Activated naive CD4-positive, alpha-beta T cell (primary cell): ENCODE measurements at places on chromosomes 1 and 21.

DNA sequence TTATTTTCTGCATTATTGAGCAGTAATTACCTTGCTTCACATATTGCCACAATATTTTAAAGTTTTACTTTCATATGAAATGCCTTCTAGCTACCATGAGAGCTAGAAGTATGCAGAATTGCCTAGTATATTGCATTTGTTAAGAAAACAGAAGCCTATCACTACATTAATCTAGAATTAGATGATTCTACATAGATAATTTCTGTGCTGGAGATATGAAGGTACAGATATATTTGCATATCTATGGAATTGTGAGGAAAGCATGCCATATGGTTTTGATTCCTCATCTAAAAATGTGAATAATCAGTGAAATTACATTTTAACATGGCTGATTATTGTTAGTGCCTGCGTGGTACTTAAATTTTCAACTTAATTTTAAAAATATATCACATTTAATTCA, 1418.3 kb downstream of the NCAM2 start:
- DNase-seq: no peak

GRCh38 chr1:61807606-61808140, 65.4 kb downstream of the PATJ start:
- no peak for DNase-seq

- DNase-seq: no peak
Measured at GRCh38 chr1:101216623-101217022, 20.2 kb upstream of the S1PR1 start.

- DNase-seq: no peak
Measured at GRCh38 chr1:17342014-17342441, 30.0 kb upstream of the PADI6 start.

- no peak for DNase-seq
Measured at GRCh38 chr1:12703821-12704451, 12.0 kb upstream of the AADACL3 start.

DNA sequence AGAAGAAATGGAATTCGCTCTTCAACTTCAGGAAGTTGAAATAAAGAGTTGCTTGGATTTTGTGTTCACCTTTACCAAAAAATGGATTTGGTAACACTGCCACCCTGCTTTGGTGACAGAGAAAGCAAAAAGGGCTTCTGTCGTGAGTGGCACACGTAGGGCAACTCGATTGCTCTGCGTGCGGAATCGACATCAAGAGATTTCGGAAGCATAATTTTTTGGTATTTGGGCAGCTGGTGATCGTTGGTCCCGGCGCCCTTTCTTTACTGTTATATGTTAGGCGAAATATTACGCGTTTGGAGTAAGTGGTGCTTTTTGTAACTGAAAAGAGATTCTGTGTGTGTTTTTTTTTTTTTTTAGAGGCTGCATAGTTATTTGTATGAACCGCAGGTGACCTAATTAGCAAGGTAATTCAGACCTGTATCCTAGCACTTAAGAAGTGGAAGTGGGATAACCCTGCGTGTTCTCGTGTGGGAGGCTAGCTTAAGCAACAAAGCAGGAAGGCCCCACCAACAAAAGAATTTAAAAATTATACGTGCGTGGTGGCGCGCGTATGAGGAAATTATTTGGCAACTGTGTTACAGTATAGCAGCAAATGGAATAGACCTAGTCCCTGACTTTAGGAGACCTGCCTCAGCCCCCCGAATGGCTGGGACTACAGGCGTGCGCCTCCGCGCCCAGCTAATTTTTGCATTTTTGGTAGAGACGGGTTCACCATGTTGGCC, at the start of gene RNU11:
RNU11 (plus strand) TSS at position 127 of the 725 bp plus-strand sequence.
- DNase-seq: peak; percentile 89

- DNase-seq: peak; percentile 41
Measured at GRCh38 chr1:201019321-201019977, 4.1 kb downstream of the KIF21B start.

GRCh38 chr1:23497777-23498439, 13.9 kb upstream of the ASAP3 start:
- no peak for DNase-seq

DNA sequence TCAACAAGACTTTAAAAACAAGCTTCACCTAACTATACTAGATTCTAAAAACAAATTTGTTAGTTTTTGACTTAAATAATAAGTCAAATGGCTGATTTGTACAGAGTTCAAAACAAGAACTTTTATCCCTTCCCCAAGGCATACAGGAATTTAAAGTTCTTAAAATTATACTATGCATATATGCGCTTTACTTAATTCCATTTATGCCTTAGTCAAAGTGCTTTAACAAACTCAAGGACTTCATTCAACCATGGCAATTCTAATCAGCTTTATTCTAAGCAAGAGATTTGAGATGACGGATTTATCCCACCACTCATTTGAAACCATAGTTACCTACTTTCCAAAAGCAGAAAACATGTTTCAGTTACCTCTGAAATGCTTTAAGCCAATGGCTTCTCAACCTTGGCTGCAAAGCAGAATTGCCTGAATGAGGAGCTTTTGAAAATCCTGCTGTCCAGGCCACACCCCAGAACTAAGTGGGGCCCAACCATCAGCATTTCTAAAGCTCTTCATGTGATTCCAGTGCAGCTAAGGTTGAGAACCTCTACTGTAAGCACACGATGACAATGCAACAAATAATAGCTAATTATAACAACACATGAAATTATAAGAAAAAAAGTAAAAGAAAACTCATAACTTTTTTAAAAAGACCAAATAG, 44.6 kb downstream of the TTLL7 start:
- no peak for DNase-seq

GRCh38 chr1:209809611-209810010, 3.7 kb upstream of the IRF6 start:
- DNase-seq: no peak

- no peak for DNase-seq
Measured at GRCh38 chr1:147515045-147515869, 26.0 kb upstream of the BCL9 start.

GRCh38 chr1:234348964-234349363, 24.3 kb upstream of the COA6 start:
- DNase-seq: no peak

DNA sequence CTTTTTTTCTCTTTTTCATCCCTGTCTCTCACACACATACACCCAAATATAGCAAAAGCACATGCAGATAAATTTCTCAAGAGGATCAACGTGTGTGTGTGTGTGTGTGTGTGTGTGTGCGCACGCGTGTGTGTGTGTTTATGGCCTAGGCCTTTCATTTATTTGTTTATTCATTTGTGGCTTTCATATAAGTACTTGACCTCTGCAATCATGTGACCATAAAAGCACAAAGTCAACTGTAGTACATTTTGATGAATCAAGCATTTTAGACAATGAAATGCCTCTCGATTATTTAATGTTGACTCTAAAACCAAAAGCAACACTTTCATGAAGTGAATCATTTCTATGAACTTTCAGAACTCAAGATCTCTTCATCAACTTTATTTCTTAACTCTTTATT, 194.1 kb upstream of the ADGRL2 start:
- DNase-seq: no peak

- no peak for DNase-seq
Measured at GRCh38 chr21:35753308-35753707, 307.0 kb downstream of the SETD4 start.

GRCh38 chr1:232704256-232704655, 74.3 kb upstream of the SIPA1L2 start:
- no peak for DNase-seq

DNA sequence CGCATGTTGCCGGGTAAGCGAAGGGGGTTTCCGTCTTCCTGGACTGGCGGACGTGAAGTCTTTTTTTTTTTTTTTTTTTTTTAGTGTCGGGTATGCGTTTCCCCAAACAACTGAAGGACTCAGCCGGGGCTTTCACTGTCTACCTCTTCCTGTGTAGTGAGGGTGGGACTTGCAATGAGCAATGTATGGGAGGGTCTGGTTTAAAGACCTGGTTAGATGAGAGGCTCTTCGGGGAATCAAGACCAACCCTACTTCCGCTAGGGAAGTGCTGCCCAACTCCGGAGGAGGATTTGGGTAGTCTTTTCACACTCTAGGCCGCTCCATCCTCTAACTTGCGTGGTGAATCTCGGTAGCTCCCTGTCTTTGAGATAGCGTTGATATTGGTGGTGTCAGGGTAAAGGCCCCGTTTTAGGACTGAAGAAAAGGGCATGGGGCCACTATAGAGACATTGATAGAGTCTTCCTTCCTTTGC, 754 bp downstream of the PRRC2C start:
- no peak for DNase-seq

DNA sequence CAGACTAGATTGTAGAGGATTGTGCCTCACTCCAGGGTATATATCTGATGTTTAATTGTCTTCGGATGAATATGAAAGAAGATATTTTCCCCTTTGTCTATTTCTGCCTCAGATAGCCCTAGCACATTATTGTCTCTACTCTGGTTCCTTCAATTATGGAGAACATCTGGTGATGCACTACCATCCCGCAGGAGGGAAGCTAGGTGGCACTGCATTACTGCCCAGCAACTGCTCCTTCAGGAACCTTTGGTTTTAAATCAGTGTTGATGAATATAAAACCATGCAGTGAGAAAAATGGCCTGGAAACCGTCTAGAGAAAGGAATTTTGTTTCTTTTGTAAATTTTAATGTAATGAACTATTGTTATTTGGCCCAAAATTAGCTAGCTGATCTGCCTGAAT, 68.5 kb downstream of the GPR88 start:
- no peak for DNase-seq

- DNase-seq: no peak
Measured at GRCh38 chr1:233704898-233705723, 91.2 kb downstream of the KCNK1 start.

DNA sequence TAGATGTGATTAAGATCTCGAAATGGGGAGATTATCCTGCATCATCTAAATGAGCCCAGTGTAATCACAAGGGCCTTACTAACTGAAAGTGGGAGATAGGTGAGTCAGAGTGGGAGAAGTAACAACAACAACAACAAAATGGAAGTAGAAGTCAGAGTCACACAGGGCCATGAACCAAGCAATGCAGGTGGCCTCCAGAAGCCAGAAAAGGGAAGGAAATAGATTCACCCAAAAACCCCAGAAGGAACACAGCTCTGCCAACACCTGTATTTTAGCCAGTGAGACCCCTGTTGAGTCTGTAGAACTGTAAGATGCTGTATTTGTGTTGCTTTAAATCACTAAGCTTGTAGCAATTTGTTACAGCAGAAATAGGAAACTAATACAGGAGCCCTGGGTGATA, 4.1 kb downstream of the TAGLN2 start:
- DNase-seq: no peak

DNA sequence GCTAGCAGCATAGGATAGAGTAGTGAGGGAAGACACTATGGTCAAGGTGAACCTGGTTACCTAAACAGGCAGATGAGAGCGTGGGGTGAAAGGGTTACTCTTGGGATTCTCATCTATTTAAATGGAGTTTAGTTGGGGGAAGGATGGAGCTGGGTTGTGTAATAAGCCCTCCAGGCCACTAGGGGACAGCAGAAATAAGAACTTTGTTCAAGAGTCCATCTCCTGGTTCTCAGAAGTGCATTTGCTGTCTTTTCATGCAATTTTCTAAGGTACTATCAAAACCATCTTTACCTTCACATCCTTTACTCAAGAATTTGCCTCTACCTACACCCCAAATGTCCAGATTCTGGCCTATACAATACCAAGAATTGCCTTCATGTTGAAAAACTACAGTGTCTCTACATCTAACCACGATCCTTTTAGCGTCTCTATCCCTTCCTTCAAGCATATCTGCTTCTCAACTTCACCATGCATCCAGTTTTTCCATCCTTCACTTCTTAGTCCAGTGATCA, 28.0 kb downstream of the SLAMF1 start:
- DNase-seq: no peak

- no peak for DNase-seq
Measured at GRCh38 chr1:210232511-210233215, at the start of gene SERTAD4. Gene SERTAD4, plus strand, starts transcription at chr1:210232796. Its CDS starts 5,165 bp downstream, at chr1:210237961.

DNA sequence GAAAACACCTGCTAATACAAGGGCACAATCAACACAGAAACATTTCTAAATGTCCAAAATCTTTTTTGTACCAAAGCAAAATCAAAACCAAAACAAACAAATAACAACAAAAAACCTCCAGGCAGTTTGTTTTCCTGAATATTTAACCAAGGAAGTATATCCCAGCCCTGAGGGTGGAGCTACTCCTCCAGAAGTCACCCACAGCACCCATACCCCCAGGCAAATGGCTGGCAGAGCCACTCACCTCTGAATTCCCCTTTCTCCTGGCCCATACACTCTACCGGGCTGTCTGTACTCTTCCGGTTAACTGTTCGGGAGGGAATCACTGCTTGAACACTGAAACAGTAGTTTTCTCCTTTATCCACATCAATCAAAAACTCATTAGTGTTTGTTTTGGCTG, 9.5 kb downstream of the F3 start:
- DNase-seq: no peak

GRCh38 chr21:35615325-35615724, 445.0 kb downstream of the SETD4 start:
- DNase-seq: no peak

GRCh38 chr21:46294647-46295176, 8.6 kb downstream of the YBEY start:
- DNase-seq: no peak

GRCh38 chr1:71087060-71087459, 6.2 kb upstream of the ZRANB2 start:
- DNase-seq: no peak

- no peak for DNase-seq
Measured at GRCh38 chr21:46145159-46145839, 10.1 kb downstream of the FTCD start.

DNA sequence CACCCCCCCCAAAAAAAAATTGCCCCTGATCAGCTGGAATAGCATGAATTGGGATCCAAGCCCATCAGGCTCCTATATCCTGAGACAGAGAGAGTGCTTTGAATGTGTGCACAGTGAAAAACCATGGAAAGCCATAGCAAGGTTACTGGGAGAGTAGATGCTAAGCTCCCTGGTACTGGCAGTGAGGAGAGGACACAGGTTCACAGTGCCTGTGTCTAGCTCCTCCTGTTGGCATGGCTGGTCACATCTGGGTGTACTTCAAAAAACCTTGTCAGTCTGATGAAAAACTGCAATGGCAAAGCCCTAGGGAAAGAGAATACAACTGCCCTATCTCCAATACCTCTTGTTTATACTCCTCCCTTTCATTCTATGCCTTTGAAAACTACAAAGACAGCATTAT, 12.9 kb downstream of the COPA start:
- DNase-seq: no peak

- no peak for DNase-seq
Measured at GRCh38 chr1:247456021-247456420, 1.9 kb downstream of the OR2B11 start.

GRCh38 chr1:160625725-160626498, 20.9 kb downstream of the SLAMF1 start:
- DNase-seq: no peak

- DNase-seq: no peak
Measured at GRCh38 chr1:213786683-213787082, 201.1 kb upstream of the PROX1 start.

DNA sequence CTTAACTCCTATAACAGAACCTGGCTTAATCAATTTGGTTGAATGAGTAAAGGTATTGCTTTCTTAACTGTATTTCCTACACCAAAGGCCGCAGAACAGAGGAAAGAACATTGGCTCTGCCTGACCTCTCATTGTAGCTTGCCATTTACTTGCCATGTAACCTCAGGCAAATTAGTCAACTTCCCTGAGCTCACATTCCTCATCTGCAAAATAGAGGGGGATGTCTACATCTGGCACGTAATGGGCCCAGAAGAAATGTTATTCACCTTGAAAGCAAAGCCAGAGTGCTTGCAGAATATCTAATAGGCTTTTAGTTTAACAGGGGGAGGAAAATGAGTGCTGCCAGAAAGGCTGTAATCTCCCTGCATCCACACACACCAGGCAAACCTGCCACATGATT, 44.3 kb downstream of the LAMC2 start:
- no peak for DNase-seq
